ENCODE measurements at places on chromosomes 3 and 15.

DNA sequence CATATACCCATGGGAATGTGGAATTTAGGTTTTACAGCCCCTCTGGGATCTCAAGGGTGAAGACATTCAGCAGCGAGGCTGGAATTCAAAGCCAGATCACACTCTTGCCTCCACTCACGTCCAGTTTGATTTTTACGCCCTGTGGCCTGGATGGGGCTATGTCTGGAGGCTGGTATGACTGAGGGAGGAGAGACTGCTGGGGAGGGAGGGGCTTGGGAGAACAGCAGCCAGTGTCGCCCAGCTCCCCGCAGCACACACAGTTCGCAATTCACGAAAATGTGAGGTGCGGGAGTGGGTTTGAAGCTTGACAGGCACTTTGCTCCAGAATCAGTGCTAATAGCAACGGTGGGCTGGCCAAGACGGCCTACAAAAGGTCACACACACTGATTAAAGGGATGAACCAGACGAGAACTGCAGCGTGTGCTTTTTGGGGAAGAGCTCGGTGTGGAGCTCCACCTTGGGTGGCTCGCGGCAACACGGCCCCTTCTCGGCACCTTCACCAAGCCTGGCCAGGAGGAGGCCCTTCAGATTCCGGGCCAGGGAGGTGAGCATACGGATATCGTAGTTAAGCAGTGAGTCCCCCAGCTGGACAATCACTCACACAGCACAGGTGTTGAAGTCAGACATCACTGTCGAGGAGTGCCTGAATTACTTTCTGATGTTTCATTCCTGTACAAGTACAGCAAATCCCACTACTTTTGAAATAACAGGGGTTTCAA lies 16.4 kb downstream of the EHD4 start:
- no peak for DNase-seq

DNA sequence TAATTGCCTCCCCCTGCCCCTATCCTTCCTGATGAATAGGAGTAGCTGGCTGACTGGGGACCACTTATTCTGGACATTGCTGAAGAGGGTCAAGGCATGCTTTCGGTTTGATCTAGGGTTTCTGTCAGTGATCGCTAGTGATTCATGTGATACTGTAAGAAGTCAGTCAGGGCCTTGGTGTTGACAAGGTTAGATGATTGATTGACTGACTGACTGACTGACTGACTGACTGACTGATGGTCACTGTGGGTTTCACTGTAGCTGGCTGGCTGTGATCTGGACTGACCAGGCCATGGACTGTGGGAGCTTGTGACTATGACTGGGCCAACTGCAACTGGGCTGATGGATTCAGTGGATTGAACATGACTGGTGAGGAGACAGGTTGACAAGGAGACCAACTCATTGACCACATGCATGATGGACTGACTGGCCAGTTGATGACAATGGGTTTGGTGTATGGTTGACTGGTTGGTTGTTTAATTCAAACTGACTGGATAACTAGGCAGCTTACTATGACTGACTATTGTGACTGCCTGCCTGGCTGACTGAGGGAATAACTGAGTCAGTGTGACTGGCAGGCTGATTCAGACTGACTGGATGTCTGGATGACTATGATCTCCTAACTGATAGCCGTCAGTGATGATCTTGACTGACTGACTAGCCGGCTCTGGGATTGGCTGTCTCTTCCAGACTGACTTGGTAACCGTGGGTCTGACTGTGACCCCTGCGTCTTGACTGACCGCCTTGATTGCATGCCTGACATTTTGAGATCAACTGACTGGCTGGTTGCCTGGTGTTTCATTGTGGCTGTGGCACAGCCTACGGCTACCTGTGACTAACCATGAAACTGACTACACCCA lies 509.9 kb downstream of the SHQ1 start:
- peak; percentile 66 for DNase-seq

- no peak for DNase-seq
These were observed 312.0 kb upstream of the CCDC54 start for GRCh38 chr3:107065094-107065861.

- DNase-seq: no peak
These were observed 408.0 kb downstream of the MECOM start for GRCh38 chr3:169255511-169255910.

- DNase-seq: no peak
These were observed 60.7 kb upstream of the SGO1 start for GRCh38 chr3:20246662-20247061.

DNA sequence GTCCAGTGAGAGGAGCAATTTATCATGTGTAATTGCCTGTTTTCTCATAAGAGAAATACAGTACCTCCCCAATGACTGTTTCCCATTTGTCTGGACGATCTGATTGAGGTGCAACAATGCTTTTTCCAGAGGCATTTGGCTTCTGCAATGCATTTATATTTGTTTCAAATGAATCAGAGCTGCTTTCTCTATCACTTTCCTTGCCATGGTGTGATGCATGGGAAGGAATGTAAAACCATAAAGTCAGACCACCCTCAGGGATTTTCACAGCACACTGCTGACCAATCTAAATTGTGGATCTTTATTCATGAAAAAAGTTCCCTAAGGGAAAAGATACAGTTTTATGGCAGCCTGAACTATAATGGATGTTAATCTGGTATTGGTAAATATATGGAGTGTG lies 333.0 kb downstream of the ZNF385D start:
- DNase-seq: no peak

DNA sequence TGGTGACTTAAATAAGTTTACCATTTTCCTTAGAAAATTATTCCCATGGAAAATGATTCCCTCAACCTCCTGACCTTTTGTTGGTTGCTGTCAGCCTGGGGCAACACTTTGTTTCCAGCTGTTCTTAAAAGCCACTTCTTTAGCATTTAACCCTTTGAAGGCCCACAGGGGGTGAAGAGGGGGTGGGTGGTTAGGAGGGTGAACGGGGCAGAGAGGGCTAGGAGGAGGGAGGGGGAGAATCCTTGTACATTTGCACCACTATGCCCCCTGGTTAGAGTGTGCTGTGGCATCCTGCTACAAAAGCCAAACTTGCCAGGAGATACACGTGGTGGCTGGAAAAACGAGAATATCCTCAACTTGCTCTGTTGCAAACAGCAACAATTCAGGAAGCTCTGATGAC lies 273.2 kb upstream of the RGMA start:
- no peak for DNase-seq

DNA sequence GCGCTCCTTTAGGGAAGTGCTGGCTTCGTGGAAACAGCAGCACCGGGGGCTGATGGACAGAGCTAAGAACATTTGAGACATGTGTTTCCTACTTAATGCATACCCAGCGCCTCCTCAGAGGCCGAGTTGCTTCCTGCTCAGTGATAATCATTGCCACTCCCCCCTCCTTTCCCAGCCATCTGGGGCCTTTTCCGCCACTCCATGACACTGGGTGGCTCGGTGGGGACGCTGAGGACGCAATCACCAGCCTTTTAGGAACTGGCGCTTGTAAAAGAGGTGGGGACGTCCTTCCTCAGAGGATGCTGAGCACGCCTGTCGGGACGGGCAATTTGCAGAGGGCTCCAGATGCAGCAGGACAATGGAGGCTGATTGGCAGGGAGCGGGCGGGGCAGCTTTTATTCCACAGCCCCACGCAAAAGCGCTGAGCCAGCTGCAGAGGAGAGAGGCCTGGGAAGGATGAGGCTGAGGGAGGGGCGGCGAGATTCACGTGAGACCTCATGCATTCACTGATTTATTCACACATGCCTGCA lies 22.2 kb upstream of the IQSEC1 start:
- no peak for DNase-seq

DNA sequence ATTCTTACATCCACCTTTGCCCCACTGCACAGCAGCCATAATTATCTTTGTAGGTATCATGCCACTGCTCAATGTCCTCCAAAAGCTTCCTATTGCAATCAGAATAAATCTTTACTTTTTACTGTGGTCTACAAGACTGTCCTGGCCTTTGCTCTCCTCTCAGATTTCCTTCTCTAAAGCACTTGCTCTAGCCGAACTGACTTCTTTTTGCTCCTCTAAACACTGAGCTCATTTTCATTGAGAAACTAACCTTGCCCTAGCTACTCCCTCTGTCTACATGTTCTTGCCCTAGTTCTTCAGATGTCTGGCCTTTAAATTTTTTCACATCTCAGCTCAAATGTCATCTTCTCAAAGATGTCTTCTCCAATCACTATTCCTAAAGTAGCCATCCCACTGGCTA lies 342.8 kb downstream of the TBC1D5 start:
- DNase-seq: no peak

GRCh38 chr15:27278761-27279160 lies 307.8 kb downstream of the GABRG3 start:
- no peak for DNase-seq

- no peak for DNase-seq
These were observed 42.7 kb upstream of the CCK start for GRCh38 chr3:42308651-42309050.

GRCh38 chr3:40404591-40405198 lies 17.7 kb downstream of the ENTPD3 start:
- no peak for DNase-seq

Data from stimulated activated CD4-positive, alpha-beta T cell treated with anti-CD3 and anti-CD28 coated beads, Interleukin-2, amount 100 ng/mL, for 24 hours (primary cell).